ENCODE measurements at places on chromosomes 11 and 22.

GRCh38 chr22:46450931-46451561 lies 86.4 kb downstream of the CELSR1 start:
- no peak for DNase-seq

GRCh38 chr22:43181321-43182076 lies 5.4 kb downstream of the TTLL12 start:
- no peak for DNase-seq

- DNase-seq, result no peak
Measured at GRCh38 chr11:124110201-124110600, 5.0 kb upstream of the VWA5A start.

GRCh38 chr11:12691473-12691872 lies 17.3 kb downstream of the TEAD1 start:
- no peak for DNase-seq

DNA sequence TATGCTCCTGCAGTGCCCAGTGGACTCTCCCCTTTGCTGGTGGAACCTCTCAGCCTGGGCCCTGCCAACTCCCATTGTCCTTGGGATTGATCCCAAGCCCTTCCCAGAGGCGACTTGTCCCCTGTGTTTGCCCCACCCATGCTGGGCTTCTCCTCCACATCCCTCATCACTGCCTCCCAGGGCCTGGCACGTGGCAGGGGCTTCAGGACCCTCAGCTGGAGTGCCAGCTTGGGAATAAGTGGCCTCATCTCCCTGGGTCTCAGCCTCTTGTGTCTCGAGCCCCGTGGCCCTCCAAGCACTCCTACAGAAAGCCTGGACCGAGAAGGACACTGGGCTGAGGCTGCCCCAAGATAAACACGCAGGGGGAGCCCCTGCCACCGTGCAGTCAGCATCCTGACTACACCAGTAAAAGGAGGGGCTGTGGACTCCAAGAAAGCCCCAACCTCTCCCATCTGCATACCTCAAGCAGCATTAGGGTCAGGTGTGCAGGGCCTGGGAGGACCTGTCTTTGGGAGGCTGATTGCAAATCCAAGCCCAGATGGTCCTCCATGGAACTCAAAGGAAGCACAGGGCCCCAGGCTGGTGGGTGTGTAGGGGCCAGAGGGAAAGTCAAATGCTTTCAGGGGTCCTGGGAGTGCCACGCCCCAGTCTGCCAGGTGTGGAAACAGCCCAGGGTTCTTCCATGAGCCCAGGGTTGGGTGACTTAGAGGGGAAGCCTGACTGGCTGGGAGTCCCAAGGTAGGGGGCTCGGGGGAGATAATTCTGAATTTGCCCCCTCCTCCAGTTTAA lies 9.5 kb upstream of the GNAZ start:
- DNase-seq, result no peak

- no peak for DNase-seq
Measured at GRCh38 chr22:17699696-17700340, 61.3 kb downstream of the BCL2L13 start.

DNA sequence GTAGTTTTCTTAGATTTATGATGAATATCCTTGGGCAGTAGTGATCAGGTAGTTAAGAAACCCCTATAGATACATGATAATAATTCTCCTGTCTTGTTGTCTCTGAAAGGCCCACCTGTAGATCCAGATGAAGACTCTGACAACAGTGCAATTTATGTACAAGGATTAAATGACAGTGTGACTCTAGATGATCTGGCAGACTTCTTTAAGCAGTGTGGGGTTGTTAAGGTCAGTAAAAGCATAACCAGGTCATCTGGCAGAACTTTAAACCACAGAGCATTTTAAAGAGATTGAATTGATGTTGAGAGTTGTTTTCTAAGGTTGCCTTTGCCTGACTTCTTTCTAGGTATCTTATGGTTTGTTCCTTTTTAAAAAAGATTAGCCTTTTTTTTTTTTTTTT lies 14.1 kb upstream of the GAS2L1 start:
- DNase-seq, result no peak

GRCh38 chr11:96187822-96188221 lies 155.2 kb downstream of the MAML2 start:
- DNase-seq, result no peak

DNA sequence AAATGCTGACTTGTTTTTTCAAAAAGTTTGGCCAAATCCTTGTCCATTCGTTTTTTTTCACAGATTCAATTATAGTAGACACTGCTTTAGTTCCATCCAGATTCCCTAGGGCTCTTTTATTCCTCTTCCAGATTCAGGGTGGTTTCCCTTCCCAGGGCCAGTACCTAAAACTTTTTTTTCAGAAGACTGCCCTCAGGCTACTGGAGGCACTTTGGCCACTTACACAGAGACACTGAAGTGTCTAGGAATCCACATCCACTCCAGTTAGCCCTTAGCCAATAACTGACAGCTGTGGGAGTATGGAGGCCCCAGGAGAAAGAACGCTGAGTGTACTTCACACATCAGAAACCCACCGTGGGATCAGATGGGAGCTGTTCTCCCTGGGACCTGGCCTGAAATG lies 77.3 kb downstream of the CCDC34 start:
- DNase-seq, result no peak
